ENCODE measurements at places on chromosomes 4 and X. TPM values are rescaled to one million over a fixed set of nuclear protein-coding genes. Genes with fewer than 3 reads are reported as not detected.

- DNase-seq: no peak
Observed at GRCh38 chr4:19729886-19730651, 521.6 kb upstream of the SLIT2 start.

DNA sequence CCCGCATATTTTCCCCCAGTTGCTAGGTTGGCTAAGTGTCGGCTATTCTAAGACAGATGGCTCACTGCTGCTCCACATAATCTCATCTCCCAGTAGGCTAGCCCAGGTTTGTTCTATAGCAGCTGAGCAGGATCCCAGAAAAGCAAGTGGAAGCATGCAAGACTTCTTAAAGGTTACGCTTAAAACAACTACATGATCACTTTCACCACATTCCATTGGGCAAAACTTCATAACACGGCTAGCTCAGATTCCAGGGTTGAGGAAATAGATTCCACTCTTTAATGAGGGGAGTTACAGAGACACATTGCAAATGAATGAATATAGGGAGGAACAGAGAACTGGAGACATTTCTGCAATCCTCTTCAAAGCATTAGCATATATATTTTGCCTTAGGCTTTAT is 12.9 kb upstream of the RAB33B start:
- DNase-seq: no peak

- no peak for DNase-seq
Observed at GRCh38 chr4:12956026-12956425, 528.1 kb downstream of the RAB28 start.

DNA sequence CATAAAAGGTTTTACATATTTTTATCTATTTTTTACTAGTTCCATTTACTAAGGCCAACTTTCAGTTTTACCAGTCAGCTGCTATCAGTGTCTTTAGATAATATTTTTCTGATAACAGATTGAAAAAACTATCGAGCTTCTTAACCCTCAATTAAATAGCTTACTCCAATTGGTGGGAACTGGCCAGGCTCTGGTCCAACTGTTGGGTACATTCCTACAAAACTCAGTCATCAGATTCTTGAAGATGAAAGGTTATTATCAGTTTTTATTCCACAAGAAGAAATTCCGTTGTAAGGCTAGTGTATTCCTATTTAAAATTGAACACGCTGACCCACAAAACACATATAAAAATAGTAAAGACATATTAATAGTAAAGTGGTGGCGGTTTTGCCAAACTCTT is 346.2 kb downstream of the MAPK10 start:
- DNase-seq: no peak

DNA sequence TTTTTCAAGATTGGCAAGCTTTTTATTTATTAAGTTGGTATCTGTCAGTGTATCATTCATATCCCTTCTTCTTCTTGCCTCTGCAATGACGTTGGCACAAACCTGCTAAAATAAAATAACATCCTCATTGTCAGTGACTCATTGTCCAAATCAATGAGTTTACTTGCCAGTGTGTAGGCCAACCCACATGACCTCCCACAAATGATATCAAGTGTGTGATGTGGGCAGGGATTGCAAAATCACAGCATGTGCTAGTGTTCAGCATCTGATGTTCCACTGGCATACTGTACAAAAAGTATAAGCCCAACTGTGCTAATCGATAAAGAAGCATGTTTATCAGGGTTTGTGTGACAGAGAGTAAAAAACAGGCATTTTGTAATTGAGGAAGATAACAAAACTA is 25.5 kb downstream of the GPAT3 start:
- no peak for DNase-seq

DNA sequence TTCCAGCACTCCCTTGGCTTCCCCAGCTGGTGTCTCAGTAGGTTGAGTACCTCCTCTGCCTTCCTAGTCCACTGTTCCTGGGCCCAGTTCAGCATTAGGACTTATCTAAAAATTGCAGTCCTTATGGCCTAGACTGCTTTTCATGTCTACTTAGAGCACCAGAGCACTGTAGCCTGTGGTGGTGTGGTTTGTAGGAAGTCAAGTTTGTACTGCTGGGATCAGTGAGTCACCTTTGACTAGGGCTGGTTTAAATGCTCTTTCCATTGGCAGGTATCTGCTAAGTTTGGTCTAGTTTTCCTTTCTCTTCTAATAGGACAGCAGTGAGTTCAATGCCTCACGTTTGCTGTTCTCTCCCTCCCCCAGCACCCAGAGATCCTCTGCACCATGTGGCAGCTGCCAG is 233.6 kb upstream of the WDFY3 start:
- no peak for DNase-seq

DNA sequence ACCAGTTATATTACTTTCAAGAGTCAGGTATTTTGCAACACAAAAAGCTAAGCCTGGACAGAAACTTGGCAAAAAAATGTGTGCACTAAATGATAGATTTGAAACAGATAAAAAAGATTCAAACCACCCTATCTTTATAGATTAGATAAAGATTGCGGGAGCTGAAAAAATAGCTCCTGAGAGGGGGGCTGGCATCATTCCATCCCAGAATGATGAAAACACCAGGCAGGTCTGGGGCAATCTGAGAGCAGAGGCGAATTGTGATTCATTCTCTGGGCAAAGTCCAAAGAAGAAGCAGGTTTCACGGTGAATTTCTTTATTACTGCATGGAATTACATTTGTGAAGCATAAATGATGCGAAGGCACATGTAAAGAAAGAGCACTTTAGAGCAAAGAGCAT is 168.5 kb upstream of the DMD start:
- no peak for DNase-seq

GABRB1 gene
- total RNA-seq: not detected

SSX5 gene
- total RNA-seq: not detected

MAGEC1 gene
- not detected for total RNA-seq

GPC3 gene
- total RNA-seq: under 0.01 TPM

Measured in hematopoietic multipotent progenitor cell (in vitro differentiated cells).